ENCODE measurements at places on chromosomes 11 and 22. TPM values are rescaled to one million over a fixed set of nuclear protein-coding genes. Genes with fewer than 3 reads are reported as not detected.

- no peak for DNase-seq
These were observed 23.5 kb downstream of the MUC6 start for GRCh38 chr11:1012740-1013630.

GRCh38 chr11:46229230-46229629 lies 48.2 kb upstream of the CREB3L1 start:
- no peak for DNase-seq

DNA sequence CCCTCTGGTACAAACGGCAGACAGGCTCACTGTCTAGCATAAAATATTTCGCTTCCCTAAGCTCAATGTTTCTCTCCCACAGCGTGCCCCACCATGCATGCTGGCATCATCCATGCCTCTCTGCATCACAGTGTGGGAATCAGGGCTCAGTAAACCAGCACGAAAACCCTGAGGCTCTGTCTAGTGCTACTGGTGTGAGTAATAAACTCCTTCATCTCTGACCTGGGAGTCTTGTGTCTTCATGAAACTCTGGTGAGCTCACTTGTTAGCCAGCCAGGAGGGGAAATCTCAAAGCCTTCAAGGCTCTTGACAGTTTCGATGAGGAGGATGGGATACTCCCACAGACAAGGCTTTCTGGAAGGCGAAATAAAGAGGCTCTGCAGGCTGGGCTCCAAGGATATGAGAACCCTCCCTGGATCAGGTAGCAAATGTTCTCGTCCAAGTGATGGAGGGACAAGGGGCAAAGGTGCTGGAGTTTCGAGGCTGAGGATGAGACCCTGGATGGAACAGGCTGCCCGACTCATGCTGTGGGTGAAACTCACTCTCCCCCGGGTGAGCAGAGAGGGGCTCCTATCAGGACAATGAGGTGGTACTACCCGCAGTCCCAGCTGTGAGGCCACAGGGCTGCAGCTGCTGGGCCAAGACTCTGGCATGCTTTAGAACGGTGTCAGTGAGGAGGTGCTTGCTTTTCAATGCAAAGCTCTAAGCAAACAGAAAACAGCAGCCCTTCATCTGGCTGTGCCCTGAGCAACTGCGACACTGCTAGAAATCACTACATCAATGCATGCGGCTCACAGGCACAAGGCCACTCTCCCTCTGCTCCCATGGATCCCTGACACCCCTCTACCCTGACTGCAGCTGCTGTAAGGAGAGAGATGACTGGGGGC lies 69.3 kb downstream of the SHANK2 start:
- DNase-seq, result no peak

DNA sequence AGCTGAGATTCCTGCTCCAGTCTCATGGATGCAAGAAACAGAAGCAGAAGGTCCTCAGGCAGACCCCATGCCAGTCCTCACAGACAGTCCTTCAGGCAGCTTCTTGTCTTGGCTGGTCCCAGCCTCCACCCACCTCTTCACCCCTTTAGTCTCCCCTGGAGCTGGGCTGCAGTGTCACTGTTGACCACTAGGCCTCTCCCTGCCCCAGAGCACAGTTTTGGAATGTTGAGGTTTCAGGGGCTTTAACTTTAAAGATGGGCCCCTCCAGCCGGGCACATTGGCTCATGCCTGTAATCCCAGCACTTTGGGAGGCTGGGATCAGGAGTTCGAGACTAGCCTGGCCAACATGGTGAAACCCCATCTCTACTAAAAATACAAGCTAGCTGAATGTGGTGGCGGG lies 39.5 kb upstream of the GCAT start:
- no peak for DNase-seq

The CST6 gene
- total RNA-seq, result 1.0 TPM

DNA sequence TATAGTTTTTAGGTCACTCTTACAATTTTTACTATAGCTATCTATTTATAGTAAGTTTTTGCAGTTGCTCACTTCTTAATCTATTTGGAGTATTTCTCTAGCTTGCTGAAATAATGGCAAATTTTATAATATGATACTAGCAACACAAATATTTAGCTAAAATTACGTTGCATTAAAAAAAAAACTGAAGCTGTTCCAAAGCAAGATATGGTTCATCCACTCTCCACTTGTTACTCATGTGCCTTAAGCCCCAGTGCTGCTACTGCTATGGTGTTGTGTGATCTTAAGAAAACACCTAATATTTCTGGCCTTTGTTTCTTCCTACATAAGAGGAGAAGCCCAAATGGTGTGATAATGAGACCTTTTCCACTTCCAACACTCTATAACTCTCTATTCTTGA lies 479 bp downstream of the MMP3 start:
- DNase-seq, result no peak

- DNase-seq, result no peak
These were observed 61.5 kb upstream of the EP300 start for GRCh38 chr22:41030891-41031290.

GRCh38 chr22:45172881-45173585 lies 9.3 kb downstream of the NUP50 start:
- DNase-seq, result no peak

- no peak for DNase-seq
These were observed 15.0 kb upstream of the WT1 start for GRCh38 chr11:32450372-32450771.

DNA sequence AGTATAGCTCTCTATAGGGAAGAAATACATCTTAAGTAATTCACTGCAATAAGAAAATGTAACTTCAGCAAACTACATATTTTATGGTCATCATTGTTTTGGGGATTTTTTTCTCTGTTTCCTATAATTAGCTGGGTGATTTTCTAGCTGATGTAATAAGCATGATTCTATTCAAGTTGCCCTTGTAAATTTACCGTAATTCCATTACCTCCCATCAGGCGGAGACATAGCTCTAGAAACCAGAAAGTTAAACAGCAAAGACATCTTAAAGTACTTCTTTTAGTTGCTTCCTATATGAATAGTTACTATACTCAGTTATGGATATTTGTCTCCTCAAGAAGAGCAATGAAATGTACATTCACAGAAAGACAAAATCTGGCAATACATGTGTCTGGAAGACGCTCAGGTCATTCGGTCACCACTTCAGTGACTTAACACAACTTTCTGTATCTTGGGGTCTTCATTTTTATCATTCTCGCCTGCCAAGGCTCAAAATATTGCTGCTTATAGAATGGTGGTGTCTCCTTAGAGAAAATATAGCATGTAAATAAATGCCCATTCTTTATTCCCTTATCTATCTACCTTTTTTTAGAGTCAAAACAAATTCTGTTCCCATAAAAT lies 239.9 kb upstream of the ZC3H12C start:
- no peak for DNase-seq

The KRTAP5-8 gene
- total RNA-seq, result not detected

- DNase-seq, result peak; percentile 73
These were observed 170.3 kb upstream of the ZBED5 start for GRCh38 chr11:11028017-11028692.

- no peak for DNase-seq
These were observed 83.9 kb downstream of the NCAM1 start for GRCh38 chr11:113045146-113045545.

The CAPRIN1 gene
- total RNA-seq, result 204 TPM

DNA sequence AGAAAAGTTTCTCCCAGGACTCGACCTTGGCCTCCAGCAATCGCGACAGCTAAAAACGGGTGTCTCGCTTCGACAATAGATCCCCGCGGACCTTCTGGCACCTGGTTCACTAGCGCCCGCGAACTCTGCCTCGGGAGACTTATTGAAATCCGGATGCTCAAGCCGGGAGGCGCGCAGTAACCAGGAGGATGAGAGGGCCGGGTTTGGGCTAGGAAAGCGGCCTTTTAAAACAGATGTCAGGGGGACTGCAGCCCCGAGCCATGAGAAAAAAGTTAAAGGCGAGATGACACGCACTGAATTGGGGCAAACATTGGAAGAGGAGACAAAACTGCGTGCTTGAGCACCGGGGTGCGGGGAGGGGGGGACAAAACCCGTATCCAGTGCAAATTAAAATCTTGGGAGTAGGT lies 637 bp upstream of the ZBTB16 start:
- DNase-seq, result no peak

- no peak for DNase-seq
These were observed 2.0 kb downstream of the CLCF1 start for GRCh38 chr11:67371189-67371910.

DNA sequence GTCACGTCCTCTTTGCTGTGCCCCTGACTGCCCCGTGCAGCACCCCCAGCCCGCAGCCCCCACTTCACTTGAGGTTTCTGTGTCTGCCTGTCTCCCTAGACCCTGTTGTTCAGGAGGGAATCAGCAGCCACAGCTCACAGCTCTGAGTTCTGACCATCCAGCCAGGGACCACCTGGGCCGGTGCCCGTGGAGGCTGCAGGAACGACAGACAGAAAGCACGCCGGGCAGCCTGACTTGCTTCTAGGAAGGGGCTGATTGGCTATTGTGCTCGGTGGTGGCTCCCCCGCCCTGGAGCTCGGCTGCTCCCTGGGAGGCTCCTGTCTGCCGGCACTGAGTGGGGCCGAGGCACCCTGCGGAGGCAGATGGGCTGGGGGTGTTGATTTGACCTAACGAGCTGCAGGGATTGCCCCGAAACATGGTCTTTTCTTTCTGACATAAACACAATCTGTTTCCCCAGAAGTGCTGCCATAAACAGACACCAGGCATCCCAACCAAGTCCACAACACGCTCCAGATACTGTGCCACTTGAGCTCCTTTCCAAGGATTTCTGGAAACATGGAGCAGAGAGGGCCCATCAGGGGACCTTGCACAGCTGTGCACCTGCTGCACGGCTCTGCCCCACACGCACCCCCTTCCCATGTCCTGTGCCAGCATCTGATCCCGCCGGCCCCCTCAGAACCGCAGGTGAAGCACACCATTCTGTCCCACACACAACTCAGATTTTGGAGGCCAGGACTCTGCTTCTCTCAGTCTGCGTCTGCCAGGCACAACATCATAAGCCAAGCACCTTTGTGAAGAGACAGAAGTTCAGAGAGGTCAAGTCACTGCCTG lies 855.9 kb downstream of the TBC1D22A start:
- no peak for DNase-seq

The APOL5 gene
- total RNA-seq, result not detected

The ELFN2 gene
- 31.2 TPM for total RNA-seq

DNA sequence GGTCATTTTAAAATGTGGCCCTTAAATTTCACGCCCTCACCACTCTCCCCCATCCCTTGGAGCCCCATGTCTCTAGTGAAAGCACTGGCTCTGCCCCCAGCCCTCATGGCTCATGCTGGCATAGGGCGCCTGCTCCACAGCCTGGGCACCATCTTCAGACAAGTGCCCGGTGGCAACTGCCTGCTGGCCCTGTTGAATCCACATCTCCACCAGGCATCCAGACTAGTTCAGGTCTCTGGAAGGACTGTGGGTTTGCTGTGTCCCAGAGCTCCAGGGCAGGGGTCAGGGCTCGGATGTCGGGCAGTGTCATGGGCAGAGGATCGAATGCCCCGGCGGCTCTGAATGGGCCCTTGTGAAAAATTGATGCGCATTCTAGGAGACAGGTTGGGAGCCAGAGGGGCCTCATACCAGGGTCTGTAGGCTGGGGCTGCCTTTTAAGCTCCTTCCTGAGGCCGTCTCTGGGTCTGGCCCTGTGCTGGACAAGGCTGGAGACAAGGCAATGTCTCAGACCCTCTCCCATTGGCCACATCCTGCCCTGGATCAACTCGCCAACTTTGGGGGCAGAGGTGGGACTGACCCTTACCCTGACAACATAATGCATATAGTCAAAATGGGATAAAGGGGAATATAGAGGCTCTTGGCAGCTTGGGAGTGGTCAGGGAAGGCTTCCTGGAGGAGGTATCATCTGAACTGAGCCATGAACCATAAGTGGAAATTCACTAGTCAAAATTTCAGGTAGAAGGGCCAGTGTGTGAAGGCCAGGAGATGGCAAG lies 1.2 kb downstream of the MYO7A start:
- no peak for DNase-seq

- DNase-seq, result peak; percentile 91
These were observed 3.7 kb downstream of the RPS19BP1 start for GRCh38 chr22:39528681-39529486.

DNA sequence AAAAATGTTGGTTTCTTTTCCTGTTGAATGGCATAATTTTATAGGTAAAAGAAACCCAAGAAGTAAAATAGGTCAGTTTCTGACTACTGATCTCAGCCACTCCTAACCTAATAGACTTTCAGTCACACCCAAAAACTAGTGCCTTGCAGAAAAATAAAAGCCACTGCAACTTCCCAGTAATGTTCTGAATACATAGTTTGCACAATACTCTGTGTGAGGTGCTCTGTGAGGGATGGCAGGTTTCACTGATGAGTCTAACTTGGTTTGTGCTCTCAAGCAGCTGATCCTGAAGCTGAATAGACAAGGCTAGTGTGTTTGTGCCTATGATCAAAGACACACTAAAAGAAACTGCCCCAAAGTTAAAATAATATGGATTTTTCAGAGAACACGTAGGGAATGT lies 758.3 kb downstream of the NELL1 start:
- DNase-seq, result no peak

The SCGB1A1 gene
- 2.7 TPM for total RNA-seq

DNA sequence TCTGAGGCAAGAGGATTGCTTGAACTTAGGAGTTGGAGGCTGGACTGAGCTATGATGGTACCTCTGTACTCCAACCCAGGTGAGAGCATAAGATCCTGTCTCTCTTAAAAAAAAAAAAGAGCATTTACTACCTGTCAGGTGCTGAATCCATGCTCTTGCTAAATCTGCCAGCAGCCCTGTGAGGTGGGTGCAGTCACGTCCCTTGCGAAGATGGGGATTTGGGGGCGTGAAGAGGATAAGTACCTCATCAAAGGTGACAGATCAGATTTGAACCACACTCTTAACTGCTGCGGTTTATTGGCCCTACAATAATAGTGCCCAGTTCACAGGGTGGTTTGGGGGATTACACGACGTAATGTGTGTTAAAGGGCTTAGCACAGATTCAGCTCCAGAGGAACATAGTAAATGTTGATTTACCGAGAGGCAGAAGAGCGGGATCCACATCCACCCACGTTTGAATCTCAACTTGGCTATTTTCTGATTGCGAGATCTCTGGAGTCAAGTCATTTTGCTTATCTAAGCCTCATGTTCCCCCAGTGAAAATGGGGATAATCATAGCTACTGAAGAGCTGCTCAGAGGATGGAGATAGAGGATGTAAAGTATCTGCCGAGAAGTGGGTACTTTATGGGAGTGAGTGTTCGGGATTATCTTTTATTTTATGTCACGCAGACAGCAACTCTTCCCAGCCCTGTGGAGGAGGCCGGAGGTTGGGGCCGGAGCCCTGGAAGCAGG lies 28.1 kb upstream of the LRRC10B start:
- DNase-seq, result no peak

- no peak for DNase-seq
These were observed 333.4 kb upstream of the MPPED2 start for GRCh38 chr11:30919389-30920152.

DNA sequence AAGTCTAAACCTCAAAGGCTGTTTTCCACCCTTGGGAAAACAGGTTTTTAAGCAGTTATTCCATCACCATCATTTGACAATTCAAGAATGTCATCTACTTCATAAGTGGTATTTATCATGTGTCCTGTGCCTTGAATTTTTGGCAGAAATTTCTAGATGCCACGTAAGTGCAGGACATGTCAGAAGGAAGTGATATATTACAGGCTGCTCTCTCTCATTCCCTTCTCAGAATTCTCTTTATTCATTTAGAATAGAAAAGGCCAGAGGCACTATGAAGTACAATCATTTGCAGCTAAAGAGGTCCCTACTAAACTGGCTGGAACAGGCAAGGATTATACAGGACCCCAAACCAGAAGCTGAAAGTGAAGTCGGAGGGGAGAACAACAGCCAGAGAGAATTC lies 11.9 kb downstream of the RBFOX2 start:
- DNase-seq, result no peak

The C1QTNF5 gene
- total RNA-seq, result 32.9 TPM

The SCT gene
- not detected for total RNA-seq

The DMC1 gene
- total RNA-seq, result 0.40 TPM

GRCh38 chr22:39815932-39816331 lies 77.6 kb downstream of the ENTHD1 start:
- DNase-seq, result no peak
